Mucosa of descending colon (tissue), 3 donors: ENCODE measurements at places on chromosomes 6 and 20. TPM values are rescaled to one million over a fixed set of nuclear protein-coding genes. Genes with fewer than 3 reads are reported as not detected.

Gene B4GALT5
- total RNA-seq: 60.2 TPM

Gene GNMT
- total RNA-seq: 0.76 TPM

Gene CDH4
- not detected for total RNA-seq

Gene SIRPB2
- total RNA-seq: 3.4 TPM

Gene ID4
- 4.7 TPM for total RNA-seq

DNA sequence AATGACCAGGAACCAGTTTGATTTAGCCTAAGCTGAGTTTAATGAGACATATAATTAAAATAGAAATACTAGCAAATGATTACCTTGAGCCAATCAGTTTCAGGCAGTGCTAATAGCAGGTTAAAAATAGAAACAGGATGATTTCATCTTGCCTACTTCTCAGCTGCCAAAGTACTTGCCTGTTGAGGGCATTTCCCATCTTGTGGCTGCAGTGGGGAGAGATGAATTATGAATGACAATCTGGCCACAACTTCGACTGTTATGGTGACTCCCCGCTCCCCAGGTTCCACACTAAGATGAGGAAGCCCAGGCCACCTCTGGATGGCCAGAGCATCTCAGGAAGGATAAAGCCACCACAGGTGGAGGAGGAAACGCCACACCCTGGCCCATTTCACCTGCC lies 31.3 kb downstream of the MBOAT1 start:
- DNase-seq: no peak

GRCh38 chr20:58918621-58919020 lies 62.4 kb upstream of the NELFCD start:
- no peak for DNase-seq

GRCh38 chr6:107418118-107418517 lies 41.2 kb downstream of the PDSS2 start:
- no peak for DNase-seq

DNA sequence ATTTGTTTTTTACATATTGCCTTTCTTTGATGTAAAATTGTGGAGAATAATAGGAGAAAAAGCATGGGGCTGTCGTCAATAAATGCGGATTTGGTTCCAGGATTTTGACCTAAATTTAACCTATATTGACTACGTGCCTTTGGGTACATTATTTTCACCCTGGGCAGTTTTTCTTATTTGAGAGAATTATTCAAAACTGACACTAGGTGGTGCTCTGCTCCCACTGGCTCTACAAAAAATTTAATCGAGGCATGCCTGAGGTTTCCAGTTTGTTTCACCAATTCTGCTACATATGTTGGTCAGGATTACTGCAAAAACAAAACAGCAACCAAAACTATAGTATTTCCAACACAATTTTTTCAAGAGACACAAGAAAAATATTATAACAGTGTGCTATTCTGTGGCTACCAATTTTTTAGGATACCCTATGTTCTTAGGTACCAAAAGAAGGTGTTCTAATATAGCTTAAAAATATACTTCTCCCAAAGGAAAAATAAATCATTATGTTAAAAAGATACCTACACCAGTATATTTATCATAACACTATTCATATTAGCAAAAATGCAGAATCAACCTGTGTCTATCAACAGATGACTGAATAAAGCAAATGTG lies 48.6 kb upstream of the FABP7 start:
- no peak for DNase-seq

- no peak for DNase-seq
Measured at GRCh38 chr6:147054871-147055270, 149.3 kb upstream of the STXBP5 start.

GRCh38 chr20:1062334-1063010 lies 55.9 kb upstream of the PSMF1 start:
- peak; percentile 54 for DNase-seq

- DNase-seq: no peak
Measured at GRCh38 chr6:29886701-29887100, 55.6 kb upstream of the HLA-A start.

GRCh38 chr6:125584468-125584939 lies 164.9 kb upstream of the HEY2 start:
- DNase-seq: no peak

DNA sequence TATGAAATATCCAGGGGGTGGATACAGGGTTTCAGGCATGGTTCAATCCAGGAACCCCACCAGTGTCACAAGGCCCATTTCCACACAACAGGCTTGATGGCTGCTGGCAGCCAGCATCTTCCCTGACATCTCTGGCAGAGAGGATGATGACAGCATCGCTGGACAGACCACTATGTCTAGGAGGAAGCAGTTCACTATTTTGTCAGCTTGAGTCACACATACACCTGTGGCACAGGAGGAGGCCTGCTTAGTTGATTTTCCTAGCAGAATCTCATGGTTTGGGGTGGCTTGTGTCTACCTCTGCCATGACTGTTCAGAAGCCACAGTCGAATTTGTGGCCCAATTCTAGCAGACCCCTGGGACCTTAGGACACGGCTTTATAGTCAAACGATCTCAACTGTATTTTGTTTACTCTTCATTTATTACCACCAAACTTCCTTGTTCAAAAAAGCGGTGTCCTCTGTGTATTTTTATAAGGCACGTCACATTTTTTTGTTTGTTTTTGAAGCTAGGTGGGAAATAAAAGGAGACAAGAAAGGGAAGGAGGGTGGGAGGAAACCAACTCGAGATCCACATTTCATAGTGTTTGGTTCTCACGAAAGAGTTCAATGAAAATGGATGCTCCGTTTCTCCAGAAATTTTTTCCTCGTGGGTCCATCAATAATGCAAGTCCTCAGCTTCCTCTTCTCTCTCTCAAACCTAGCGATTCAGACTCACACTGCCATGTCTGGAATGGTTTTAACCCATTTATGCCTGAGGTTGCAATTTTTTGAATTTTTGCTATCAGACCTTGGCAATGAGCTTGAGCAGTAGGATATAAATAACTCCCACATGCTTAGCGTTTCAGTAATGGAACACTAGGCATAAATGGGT lies 94.4 kb downstream of the TOX2 start:
- DNase-seq: no peak

DNA sequence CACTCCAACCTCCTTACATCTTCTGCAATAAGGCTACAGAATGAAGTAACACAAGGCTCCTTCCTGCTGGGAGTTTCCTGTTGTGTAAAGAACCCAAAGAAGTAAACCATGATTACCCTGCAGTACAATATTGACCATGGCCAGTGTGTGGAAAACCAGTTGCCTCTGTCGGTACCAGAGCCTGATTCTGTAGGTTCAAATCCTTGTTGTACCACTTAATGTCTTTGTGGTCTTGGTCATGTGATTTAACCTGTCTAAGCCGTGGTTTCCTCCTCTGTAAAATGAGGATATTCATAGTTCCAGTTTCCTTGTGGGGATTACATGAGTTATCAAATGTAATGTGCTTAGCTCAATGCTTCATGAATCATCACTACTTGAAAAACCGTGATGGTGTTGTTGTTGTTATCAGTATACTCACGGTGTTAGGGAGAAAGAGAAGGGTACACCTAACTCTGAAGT lies 60.3 kb upstream of the PRELID3B start:
- no peak for DNase-seq

DNA sequence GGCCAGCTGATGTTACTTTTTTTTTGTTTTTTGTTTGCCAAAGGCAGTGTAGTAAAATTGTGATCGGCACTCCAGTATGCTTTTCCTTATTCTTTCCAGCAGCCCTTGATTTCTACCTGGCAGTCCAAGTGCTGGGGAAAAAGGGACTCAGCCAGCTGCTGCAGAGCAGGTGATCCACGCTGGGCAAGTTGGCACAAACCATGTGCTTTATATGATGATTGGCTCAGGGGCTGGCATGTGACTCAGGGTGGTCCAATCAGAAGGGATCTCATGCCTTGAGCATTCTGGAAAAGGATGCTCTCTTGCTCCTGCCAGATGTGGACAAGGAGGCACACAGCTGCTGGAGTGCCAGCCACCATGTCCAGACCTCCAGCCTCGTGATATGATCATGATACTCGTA lies 54.5 kb downstream of the SULF2 start:
- DNase-seq: no peak

DNA sequence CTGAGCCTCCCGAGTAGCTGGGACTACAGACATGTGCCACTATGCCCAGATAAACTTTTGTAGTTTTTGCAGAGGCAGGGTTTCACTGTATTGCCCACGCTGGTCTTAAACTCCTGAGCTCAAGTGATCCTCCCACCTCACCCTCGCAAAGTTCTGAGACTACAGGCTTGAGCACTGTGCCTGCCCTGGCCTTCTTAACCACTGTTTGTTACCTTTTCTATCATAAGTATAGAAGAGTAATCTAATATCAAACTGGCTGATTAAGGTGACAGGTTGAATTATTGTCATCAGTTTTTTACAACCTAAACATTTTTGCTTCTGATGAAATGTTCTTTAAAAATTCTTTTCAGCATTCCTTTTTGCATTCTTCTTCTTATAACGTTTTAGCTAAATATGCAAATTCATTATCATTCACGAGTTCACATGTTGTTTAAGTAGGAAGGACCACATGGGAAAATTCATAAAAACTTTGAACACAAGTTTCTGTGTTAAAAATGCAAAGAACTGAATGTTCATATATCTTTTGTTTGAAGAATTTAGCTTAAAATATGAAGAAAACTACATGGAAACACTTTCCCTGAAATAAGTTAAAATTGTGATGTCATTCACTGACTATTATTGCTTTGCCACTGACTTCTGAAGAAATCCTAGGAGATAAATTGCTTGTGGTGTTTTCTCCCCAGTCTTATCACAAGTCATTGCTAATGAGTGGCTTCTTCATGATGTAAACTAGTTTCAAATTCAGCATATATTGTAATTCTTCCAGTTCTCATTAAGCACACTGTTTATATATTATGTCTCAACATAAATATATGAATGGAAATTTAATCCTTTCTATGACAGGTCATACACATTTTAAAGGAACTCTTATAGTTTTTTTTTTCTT lies 106.7 kb downstream of the ADGRB3 start:
- no peak for DNase-seq

- DNase-seq: no peak
Measured at GRCh38 chr20:8647961-8648441, 420.9 kb upstream of the PLCB4 start.

DNA sequence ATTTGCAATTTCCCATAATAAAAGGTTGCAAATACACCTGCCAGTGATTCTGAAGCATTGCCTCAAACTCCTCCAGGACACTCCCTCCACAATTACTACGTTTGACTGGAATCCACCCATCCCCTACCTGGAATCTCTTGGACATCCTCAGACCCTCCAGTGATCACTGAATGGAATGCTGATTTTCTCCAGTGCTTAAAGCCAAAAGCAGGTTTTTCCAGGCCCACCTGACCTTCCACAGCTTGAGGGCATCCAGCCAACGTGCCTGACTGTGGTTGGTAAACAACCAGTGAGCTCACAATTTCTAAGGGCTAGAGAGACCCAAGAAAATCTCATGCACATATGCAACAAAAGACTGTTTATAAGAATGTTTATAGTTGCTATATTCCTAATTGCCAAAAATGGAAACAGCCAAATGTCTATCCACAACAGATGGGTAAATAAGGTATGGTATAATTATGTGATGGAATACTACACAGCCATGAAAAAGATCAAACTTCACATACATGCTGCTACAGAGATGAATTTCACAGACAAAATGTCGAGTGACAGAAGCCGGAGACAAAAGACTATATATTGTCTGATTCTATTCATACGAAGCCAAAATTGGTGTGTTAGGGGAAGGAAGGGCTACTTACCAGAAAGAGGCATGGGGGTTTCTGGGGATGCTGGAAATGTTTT lies 147.1 kb upstream of the RREB1 start:
- DNase-seq: no peak

DNA sequence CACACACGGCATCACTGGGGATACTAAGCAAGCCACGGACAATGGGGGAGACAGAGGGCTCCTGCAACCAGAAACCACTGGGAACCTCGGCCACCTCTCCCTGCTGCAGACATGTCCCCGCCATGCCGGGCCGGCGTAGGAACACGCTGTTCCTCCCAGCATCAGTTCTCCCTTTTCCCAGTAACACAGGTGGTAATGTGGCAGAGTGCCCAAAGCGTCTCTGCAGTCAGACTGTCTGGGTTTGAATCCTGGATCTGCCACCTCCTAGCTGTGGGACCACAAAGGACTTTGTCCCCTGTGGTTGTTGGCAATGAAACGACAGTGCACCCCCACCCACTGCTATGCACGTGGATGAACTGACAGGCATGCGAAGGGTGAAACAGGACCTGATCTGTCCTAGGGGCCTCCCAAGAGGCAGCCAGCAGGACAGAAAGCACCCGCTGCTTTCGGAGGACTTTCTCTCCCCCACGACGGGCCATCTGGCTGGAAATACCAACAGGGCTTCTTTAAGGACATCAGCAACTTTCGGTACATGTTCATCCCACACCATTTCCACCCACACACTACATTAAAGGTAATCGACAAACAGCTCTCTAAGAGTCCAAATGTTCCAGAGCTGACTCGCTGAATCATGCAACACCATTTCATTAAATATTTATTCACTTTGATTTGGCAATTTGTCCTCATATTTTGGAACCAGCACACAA lies 74.1 kb downstream of the SULF2 start:
- no peak for DNase-seq

DNA sequence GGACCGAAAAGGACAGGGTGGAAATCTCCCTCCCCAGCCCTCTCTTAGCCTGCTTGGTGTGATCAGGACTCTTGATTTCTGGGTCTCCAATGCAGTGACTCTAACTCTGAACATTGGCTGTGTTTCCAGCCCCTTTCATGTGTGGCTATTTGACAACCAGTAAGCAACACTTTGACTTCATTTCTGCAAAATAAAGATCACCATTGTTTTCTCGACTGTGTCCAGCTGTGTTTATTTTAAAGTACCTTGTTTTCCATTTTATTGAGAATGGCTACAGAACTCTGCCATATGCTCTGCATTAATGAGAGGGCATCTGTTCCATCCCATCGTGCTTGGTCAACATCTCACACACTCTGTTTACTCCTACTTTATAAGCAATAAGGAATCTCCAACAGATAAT lies 60.9 kb upstream of the TAGAP start:
- DNase-seq: no peak

- DNase-seq: peak; percentile 18
Measured at GRCh38 chr6:155530219-155530834, 74.7 kb upstream of the NOX3 start.
